ENCODE measurements at places on chromosomes 16 and 17.

DNA sequence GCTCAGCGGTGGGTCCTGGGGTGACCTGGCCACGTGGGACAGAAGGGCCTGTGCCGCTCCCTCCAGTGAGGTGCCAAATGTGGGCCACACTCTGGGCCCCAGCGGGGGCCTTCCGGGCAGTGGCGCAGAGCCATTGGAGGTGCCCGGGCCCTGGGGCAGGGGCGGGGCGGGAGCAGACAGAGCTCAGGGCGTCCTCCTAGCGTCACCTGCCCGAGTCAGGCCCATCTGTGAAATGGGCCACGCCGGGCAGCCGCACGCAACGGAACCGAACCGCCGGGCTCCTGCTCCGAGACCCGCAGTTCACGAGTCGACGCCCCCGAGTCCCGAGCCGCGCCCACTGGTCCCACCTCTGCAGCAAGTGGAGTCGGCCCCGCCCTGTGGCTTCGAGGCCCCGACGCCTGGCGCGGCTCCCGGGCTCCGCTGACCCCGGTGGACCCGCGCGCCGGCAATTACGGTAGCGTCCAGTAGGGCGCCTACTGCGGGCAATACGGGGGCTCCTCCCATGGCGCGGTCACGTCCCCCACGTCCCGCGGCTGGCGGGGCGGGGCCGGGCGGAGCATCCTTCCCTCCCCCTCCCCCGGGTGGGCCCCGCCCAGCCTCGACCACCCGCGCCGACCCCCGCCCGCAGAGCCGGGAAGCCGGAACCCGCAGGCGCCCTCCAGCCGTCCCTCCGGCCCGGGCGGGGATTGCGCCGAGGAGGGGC lies 1.9 kb downstream of the SLC16A3 start:
- peak; percentile 88 for DNase-seq

GRCh38 chr16:988471-989353 lies 7.1 kb downstream of the SOX8 start:
- no peak for DNase-seq

- peak; percentile 85 for DNase-seq
Measured at GRCh38 chr17:65514082-65514481, 47.4 kb downstream of the AXIN2 start.

GRCh38 chr17:17071531-17072360 lies 29.5 kb downstream of the MPRIP start:
- DNase-seq, result no peak

- DNase-seq, result no peak
Measured at GRCh38 chr16:29820730-29821642, 724 bp downstream of the MVP start.

DNA sequence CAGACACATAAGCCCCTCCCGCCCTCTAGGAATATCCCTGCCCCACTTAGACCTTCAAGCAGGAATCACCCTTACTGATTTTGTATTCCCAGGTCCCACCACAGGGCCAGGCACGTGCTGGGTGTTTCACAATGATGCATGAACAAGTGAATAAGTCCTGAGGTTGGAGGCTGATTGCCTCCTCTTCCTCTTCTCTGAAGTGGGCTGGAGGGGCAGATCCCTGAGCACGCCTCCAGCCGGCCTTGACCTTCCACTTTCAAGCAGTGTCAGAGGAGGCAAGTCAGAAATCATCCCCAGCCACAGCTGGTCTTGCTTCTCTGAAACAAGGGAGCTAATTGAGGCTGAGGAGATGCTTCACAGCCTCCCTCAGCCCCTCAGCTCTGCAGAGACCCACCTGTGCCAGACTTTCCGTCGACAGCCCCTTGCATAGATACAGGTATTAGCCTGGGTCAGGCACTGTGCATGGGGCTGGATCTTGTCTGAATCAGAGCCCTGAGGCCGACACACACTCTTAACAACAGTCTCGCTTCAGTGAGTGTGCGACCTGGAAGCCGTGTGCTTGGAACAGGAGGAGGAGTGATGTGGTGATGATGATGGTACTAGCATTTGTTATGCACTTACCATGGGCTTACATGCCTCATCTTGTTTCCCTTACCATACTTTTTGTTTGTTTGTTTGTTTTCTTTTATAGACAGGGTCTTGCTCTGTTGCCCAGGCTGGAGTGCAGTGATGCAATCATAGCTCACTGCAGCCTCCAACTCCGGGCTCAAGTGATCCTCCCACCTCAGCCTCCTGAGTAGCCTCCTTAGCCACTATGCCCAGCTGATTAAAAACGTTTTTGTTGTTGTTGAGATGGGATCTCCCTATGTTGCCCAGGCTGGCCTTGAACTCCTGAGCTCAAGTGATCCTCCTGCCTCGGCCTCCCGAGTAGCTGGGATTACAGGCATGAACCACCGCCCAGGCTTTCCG lies 15.0 kb downstream of the MRM1 start:
- DNase-seq, result no peak

DNA sequence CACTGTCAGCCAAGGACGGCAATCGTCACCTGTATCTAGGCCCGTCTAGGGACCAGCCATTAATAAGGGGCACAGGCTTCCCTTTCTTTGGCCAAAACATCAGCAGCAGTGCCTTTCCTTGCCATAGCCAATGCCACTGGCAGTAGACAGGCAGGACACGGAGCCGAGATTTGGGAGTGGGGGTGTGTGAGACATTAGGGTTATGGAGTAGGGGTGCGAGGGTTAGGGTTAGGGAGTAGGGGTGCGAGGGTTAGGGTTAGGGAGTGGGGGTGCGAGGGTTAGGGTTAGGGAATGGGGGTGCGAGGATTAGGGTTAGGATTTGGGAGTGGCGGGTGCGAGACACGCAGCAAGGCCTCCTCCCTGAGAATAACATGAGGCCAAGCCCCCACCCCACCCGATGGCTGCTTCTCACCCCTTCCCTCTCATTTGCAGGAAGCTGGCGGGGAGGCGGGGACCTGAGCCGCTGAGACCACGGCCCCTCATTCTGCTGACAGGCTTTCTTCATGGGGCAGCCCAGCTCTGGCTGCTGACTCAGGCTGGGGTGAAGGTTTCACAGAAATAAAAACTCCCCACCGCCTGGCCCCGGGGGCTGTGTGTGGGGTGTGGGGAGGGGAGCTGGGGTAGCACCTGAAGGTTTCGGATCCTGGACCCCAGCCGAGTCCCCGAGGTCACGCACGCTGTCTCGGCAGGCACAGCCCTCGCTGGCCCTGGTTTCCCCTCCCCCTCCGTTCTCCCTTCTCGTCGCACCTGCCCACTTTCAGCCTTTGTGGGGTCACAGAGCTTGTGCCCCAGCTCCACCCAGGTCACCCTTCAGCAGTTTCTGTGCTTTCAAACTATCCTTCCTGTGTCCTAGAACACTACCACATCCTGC lies 93.8 kb downstream of the PGS1 start:
- no peak for DNase-seq

DNA sequence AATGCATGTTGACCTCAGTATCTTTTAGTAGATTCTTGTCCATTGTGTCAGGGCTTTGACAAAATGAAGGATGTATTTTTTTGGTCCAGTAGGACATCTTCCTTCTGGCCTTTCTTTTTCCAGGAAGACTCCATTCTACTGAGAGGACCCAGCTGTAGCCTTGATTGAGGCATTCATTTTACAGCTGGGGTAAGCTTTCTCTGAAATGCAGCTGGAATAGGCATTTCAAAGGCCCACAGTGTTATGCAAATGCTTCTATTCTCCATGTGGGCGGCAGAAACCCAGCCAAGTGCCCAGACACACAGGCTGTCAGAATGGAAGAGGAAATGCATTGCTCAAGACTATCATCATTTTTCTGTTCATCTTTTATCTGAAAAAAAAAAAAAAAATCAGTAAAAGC lies 629.0 kb upstream of the CDH8 start:
- DNase-seq, result no peak

- no peak for DNase-seq
Measured at GRCh38 chr17:4514206-4514605, 15.5 kb downstream of the SPNS2 start.

- peak; percentile 39 for DNase-seq
Measured at GRCh38 chr17:70552230-70552981, 383.1 kb downstream of the KCNJ2 start.

GRCh38 chr17:45371414-45372324 lies 54.8 kb upstream of the MAP3K14 start:
- peak; percentile 98 for DNase-seq

DNA sequence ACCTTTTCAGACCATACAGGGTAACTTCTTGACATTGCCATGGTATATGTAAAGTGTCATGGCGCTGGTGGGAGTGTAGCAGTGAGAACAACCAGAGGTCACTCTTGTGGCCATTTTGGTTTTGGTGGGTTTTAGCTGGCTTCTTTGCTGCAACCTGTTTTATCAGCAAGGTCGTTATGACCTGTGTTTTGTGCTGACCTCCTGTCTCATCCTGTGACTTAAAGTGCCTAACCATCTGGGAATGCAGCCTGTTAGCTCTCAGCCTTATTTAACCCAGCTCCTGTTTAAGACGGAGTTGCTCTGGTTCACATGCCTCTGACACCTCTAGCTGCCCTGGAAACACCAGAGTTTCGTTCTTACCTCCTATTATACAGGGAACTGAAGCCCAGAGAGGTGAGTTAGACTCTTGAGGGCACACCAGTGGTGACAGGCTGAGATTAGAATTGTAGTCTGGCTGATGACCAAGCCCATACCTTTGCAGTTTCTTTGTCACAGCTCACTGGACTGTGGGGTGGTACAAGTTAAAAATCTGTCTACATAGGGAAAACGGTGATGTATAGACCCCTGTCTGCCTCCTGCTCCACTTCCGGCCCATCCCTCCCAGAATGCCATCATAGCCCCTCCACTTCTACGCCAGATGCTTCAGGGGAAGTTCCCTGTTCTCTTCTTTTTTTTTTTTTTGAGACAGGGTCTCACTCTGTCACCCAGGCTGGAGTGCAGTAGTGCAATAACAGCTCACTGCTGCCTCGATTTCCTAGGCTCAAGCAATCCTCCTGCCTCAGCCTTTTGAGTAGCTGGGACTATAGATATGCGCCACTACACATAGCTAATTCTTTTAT lies 21.0 kb downstream of the KSR1 start:
- no peak for DNase-seq

DNA sequence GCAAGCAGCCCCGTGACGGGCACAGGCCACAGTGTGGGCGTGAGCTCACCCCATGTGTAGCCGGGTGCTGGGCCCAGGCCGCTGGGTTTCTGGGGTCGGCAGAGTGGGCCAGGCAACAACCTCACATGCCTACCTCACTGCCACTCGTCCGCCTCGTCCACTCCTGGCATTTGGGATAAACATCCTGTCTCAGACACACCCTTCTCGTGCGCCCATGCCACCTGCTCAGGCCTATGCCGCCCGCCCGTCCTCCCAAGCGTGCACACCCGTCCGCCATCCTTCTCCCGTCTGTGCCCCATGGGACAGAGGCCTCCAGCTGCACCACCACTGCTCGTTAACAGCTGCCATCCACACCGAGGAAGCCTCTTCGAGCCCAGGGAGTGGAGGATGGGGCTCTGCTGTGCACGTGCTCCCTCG lies 64.3 kb downstream of the KLHDC4 start:
- no peak for DNase-seq

- DNase-seq, result no peak
Measured at GRCh38 chr17:79188685-79189084, 114.1 kb downstream of the ENGASE start.

DNA sequence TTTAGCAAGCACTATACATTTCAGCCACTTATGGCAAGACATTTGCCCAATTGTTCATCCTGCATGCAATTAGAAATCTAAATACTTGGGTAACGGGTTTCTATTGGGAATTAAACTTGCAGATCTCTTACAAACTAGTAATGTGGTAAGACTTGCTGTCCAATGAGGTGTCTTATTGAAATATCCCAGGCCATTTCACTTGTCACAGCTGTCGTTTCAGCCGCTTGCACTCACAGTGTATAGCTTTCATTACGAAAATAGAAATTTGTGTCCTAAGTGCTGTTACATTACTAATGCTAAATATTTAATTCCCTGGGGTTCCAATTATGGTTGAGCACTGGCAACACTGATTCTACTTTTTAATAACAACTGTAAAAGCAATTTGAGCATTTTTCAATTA lies 40.3 kb upstream of the IRX5 start:
- DNase-seq, result no peak

- no peak for DNase-seq
Measured at GRCh38 chr17:79948945-79949655, 86.6 kb downstream of the TBC1D16 start.

DNA sequence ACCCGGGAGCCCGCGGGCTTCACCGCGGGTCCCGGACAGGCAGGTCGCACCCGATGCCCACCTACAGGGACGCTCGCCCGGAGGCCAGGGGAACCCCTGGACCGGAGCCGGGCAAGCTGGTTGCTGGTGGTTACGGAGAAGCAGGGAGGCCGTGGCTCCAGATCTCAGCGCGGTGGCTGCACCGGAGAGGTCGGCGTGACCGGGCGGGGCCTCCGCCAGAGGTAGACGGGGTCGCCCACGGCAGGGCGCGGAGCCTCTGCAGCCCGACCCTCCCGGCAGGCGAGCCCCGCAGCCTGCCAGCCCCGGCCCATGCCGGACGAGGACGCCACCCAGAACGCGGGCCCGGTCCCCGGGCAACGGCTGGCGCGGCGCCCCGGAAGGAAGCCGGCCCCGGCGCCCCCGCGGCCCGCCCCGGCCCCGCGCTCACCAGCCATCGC lies 341 bp downstream of the PCYT2 start:
- no peak for DNase-seq

GRCh38 chr16:1102921-1103635 lies 7.0 kb upstream of the C1QTNF8 start:
- peak; percentile 23 for DNase-seq

GRCh38 chr16:77295896-77296295 lies 96.7 kb downstream of the SYCE1L start:
- no peak for DNase-seq

DNA sequence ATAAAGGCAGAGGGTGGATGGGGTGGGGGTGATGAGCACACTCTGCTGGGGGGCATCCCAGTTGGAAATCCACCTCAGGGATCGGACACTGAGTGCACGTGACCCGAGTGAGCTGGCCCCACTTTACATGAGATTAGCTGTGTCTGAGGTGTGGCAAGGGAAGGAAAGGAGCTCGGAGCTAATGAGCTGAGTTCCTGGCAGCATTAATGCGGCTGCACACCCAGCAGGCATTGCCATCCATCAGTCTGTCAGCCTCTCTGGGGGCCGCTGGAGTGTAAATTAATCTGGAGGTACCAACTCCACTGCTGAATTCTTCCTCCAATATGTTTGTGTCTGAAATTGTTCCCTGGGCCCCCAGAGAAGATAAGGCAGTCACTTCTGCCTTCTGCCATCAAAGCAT lies 65.5 kb downstream of the HS3ST2 start:
- DNase-seq, result no peak

DNA sequence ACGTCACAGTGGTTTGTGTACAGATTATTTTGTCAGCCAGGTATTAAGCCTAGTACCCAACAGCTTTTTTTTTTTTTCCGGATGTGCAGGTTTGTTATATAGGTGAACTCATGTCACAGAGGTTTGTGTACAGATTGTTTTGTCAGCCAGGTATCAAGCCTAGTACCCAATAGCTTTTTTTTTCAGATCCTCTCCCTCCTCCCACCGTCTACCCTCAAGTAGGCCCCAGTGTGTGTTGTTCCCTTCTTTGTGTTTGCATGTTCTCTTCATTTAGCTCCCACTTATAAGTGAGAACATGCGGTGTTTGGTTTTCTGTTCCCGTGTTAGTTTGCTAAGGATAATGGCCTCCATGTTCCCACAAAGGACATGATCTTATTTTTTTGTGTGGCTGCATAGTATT lies 19.9 kb downstream of the RPTOR start:
- DNase-seq, result no peak

Measured in fibroblast of upper back skin (primary cell).